Chondrocyte (in vitro differentiated cells): ENCODE measurements at places on chromosomes 4 and X. TPM values are rescaled to one million over a fixed set of nuclear protein-coding genes. Genes with fewer than 3 reads are reported as not detected.

The GAGE12F gene
- not detected in 3 replicates for total RNA-seq

The MAGEB1 gene
- not detected in 3 replicates for total RNA-seq

The TMEM165 gene
- 110 to 129 TPM (median 111 TPM) in 3 replicates for total RNA-seq

The NUDT11 gene
- 8.9 to 11.8 TPM (median 10.6 TPM) in 3 replicates for total RNA-seq

The HTR2C gene
- not detected in 3 replicates for total RNA-seq

The ARMCX4 gene
- 13.3 to 15.4 TPM (median 15.2 TPM) in 3 replicates for total RNA-seq

The RAP1GDS1 gene
- total RNA-seq, result 49.3 to 89.5 TPM (median 84.3 TPM) in 3 replicates

The F11 gene
- not detected in 3 replicates for total RNA-seq

The FAM13A gene
- total RNA-seq, result 10.5 to 17.6 TPM (median 10.5 TPM) in 3 replicates

The CTAG1A gene
- not detected in 3 replicates for total RNA-seq

The EDA2R gene
- total RNA-seq, result 3.0 to 4.2 TPM (median 3.6 TPM) in 3 replicates

The LYAR gene
- total RNA-seq, result 6.3 to 9.5 TPM (median 6.6 TPM) in 3 replicates

The DHX15 gene
- 77.4 to 91.6 TPM (median 79.1 TPM) in 3 replicates for total RNA-seq

The PJA1 gene
- total RNA-seq, result 20.7 to 34.8 TPM (median 30.1 TPM) in 3 replicates

The GRK4 gene
- 12.0 to 13.4 TPM (median 12.8 TPM) in 3 replicates for total RNA-seq

The EXOC1L gene
- not detected in 3 replicates for total RNA-seq

The MAB21L2 gene
- total RNA-seq, result 4.2 to 48.3 TPM (median 4.6 TPM) in 3 replicates

The HS3ST1 gene
- not detected in 3 replicates for total RNA-seq

The TSPYL2 gene
- total RNA-seq, result 25.9 to 42.5 TPM (median 29.8 TPM) in 3 replicates

The HEPH gene
- 0.50 to 9.0 TPM (median 0.59 TPM) in 3 replicates for total RNA-seq

The SPANXD gene
- total RNA-seq, result not detected in 3 replicates

The OTUD6A gene
- total RNA-seq, result not detected in 3 replicates

The ARL13A gene
- not detected in 3 replicates for total RNA-seq

The FAM9B gene
- total RNA-seq, result not detected in 3 replicates

The XAGE1A gene
- total RNA-seq, result not detected in 3 replicates

The CLDN34 gene
- not detected in 3 replicates for total RNA-seq

The UGT2B15 gene
- total RNA-seq, result not detected in 3 replicates

The IL21 gene
- not detected in 3 replicates for total RNA-seq

The BMP2K gene
- total RNA-seq, result 18.3 to 21.7 TPM (median 20.8 TPM) in 3 replicates

The WNK3 gene
- total RNA-seq, result 5.7 to 6.0 TPM (median 5.7 TPM) in 3 replicates

The AGA gene
- total RNA-seq, result 26.2 to 28.0 TPM (median 26.2 TPM) in 3 replicates

The COX7B2 gene
- not detected in 3 replicates for total RNA-seq

The DMRTC1B gene
- total RNA-seq, result not detected in 3 replicates

The CT45A5 gene
- total RNA-seq, result not detected in 3 replicates

The APLN gene
- total RNA-seq, result 0.19 to 1.3 TPM (median 1.1 TPM) in 3 replicates

The CSN1S1 gene
- total RNA-seq, result not detected in 3 replicates

The ZNF518B gene
- 26.6 to 35.1 TPM (median 32.9 TPM) in 3 replicates for total RNA-seq

The CXCL8 gene
- 0.27 to 0.48 TPM (median 0.46 TPM) in 3 replicates for total RNA-seq

The TMPRSS11F gene
- not detected in 3 replicates for total RNA-seq

The CCKAR gene
- not detected in 3 replicates for total RNA-seq

The MAP3K15 gene
- 0.18 to 0.22 TPM in 2 of 3 replicates, not detected in the other for total RNA-seq

The SMARCA1 gene
- total RNA-seq, result 123 to 126 TPM (median 123 TPM) in 3 replicates

The CLTRN gene
- total RNA-seq, result 0.20 TPM in 1 of 3 replicates, not detected in the others

The EPGN gene
- 0.62 to 4.5 TPM (median 1.1 TPM) in 3 replicates for total RNA-seq

The ETNPPL gene
- not detected in 3 replicates for total RNA-seq

The CDKL2 gene
- 2.1 to 4.2 TPM (median 2.7 TPM) in 3 replicates for total RNA-seq
